Caki2 (cell line): ENCODE measurements at places on chromosomes 6 and 20. TPM values are rescaled to one million over a fixed set of nuclear protein-coding genes. Genes with fewer than 3 reads are reported as not detected.

The SAMD3 gene
- total RNA-seq = not detected in 2 replicates

The HLA-DOA gene
- total RNA-seq = not detected in 2 replicates

The SIRPD gene
- total RNA-seq = not detected in 2 replicates

The CLPSL2 gene
- total RNA-seq = not detected in 2 replicates

The MUCL3 gene
- total RNA-seq = 0.24 TPM in 1 of 2 replicates, not detected in the other

The PPP1R10 gene
- total RNA-seq = 6.9 and 10.8 TPM in 2 replicates

The PCED1A gene
- 31.8 and 37.3 TPM in 2 replicates for total RNA-seq

The SRSF12 gene
- 1.9 and 2.8 TPM in 2 replicates for total RNA-seq

The WFDC5 gene
- not detected in 2 replicates for total RNA-seq

The GSTA1 gene
- not detected in 2 replicates for total RNA-seq

The WFDC12 gene
- not detected in 2 replicates for total RNA-seq

The THBS2 gene
- not detected in 2 replicates for total RNA-seq

The TPD52L1 gene
- total RNA-seq = 328 and 365 TPM in 2 replicates

The SPTLC3 gene
- 8.3 and 8.5 TPM in 2 replicates for total RNA-seq

The BPIFB1 gene
- total RNA-seq = not detected in 2 replicates

The PGC gene
- 5.8 TPM in 1 of 2 replicates, not detected in the other for total RNA-seq
